ENCODE measurements at places on chromosomes 13 and 19. TPM values are rescaled to one million over a fixed set of nuclear protein-coding genes. Genes with fewer than 3 reads are reported as not detected.

DNA sequence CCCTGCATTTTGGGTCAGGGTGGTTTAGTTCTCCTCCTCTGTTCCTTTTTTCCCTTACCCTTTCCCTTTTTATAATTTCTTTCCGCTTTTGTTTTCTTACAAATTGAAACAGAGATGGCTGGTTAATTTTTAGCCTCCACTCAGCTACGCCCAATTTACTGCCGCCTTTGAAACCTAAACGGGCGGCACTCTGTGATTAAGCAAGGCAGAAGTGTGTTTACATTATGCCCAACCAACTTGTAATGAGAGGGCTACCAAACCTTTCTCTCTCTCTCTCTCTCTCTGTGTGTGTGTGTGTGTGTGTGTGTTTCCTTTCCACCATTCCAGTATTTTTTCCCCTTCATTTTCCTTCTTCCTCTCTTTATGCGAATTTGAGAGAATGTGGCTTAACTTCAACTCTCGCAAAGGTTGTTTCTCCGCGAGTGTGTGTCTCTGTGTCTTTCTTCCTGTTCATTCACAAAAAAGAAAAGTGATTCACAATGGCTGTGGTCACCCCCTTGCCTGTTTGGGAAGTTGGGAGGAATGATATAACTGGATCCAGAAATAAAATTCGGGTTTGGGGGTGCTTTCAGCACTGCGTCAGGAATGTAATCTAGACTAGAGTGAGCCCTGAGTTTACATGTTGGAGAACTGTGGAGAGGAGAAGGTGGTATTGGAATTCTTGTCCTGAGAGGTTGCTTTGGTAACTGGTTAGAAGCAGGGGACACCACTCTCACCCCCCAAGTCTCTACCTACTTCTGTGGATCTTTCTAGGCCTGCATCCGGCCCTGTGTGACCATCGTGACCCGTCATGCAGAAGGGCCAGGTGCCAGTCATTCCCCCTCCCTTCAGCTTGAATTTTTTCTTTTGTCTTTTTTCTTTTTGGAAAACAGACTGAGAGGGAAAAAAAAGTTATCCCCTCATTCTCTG is 31.4 kb downstream of the NFIX start:
- H3K27ac ChIP-seq: peak overlapping the region; percentile 36
- H3K27me3 ChIP-seq: no peaks in the 10 kb centered on the region
- DNase-seq: no peak
- H3K4me1 ChIP-seq: peaks cover 58% of the 10 kb centered on the region
- H3K4me3 ChIP-seq: peak overlapping the region; percentile 18

DNA sequence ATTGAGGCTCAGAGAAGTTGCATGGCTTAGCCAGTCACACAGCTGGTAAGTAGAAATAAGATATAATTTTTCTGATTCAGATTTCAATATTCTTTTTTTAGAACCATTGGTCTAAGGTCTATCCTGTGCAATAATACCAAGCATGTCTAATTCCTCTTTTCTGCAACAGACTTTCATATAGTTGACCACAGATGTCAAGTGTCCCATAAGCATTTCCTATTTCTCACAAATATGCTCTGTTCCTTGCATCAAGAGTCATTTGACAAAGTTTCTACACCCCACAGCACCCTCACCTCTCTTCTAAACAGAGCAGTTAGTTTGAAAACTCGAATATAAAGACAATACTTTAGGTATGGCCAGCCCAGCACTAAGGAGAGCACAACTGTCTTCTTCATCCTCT is 26.8 kb upstream of the SACS start:
- no peak overlapping the region for H3K4me3 ChIP-seq
- no peak for DNase-seq
- no peaks in the 10 kb centered on the region for H3K36me3 ChIP-seq

DNA sequence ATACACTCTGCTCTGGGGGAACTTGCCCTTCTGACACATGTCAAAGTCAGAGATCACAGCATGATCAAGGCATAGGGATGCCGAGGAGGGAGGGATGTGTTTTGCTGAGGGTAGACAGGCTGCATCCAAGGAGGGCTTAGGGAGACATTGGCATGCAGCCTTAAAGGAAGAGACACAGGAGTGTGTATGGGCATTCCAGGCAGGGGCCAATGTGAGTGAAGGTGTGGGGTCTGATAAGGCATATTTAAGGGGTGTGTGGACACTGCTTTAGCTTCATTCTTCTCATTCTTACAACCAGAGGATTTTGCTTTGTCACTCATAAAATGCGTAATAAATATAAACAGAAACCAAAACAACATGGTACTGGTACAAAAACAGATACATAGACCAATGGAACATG is 193.4 kb downstream of the RGCC start:
- H3K4me3 ChIP-seq: no peak overlapping the region
- no peaks in the 10 kb centered on the region for H3K27me3 ChIP-seq
- no peaks in the 10 kb centered on the region for H3K36me3 ChIP-seq

DNA sequence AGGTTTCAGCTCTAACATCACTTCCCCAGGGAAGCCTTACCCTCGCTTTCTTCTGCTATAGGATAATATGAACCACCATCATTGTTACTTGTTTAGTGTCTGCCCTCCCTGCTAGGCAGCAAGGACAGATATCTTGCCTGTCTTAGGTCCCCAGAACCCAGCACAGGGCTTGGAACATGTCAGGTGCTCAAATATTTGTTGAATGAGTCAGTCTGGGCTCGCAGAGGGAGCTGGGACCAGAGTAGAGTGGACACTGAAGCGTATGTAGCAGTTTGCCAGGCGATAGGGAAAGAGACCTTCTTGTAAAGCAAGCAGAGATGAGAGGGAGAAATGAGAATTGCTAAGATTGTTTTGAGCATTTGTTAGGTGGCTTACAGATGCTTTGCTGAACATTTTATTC is 11.7 kb downstream of the BCKDHA start:
- H3K4me1 ChIP-seq: peaks cover 9% of the 10 kb centered on the region
- H3K4me3 ChIP-seq: no peak overlapping the region
- no peak for DNase-seq
- peak overlapping the region; percentile 64 for H3K27ac ChIP-seq
- no peaks in the 10 kb centered on the region for H3K27me3 ChIP-seq

GRCh38 chr13:79812070-79812850 is 331.3 kb downstream of the NDFIP2 start:
- no peak overlapping the region for H3K27ac ChIP-seq
- DNase-seq: no peak
- H3K4me1 ChIP-seq: no peaks in the 10 kb centered on the region
- H3K36me3 ChIP-seq: no peaks in the 10 kb centered on the region
- no peaks in the 10 kb centered on the region for H3K27me3 ChIP-seq

DNA sequence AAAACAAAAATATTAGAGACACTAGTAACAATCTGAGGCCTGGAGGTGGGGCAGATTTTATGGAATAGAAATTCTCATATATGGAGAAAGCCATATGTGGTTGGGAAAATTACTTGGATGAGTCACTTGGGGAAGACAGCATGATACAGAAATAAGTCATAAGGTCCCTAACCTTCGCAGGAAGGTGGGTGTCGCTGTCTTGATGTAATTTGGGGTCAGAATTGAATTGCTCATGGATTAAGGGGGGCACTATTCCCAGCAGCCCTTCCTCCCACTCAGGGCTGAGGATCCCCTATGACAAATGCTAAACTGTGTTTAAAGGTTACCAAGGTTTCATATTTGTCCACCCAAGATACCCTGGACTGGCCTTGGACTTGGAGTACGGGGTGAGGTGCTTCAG is 5.0 kb downstream of the RDH8 start:
- no peak for DNase-seq
- H3K4me1 ChIP-seq: peaks cover 8% of the 10 kb centered on the region
- H3K4me3 ChIP-seq: no peak overlapping the region
- no peaks in the 10 kb centered on the region for H3K36me3 ChIP-seq

GRCh38 chr19:10836479-10837330 is 693 bp upstream of the TMED1 start:
- H3K4me1 ChIP-seq: peaks cover 14% of the 10 kb centered on the region
- no peak for DNase-seq
- no peaks in the 10 kb centered on the region for H3K27me3 ChIP-seq
- H3K36me3 ChIP-seq: peaks cover 16% of the 10 kb centered on the region
- H3K4me3 ChIP-seq: peak overlapping the region; percentile 69
- H3K27ac ChIP-seq: peak overlapping the region; percentile 99

- H3K36me3 ChIP-seq: no peaks in the 10 kb centered on the region
- no peak overlapping the region for H3K27ac ChIP-seq
- H3K27me3 ChIP-seq: no peaks in the 10 kb centered on the region
- H3K4me1 ChIP-seq: no peaks in the 10 kb centered on the region
- H3K4me3 ChIP-seq: no peak overlapping the region
These were observed 9.1 kb downstream of the SPINT2 start for GRCh38 chr19:38273499-38273898.

DNA sequence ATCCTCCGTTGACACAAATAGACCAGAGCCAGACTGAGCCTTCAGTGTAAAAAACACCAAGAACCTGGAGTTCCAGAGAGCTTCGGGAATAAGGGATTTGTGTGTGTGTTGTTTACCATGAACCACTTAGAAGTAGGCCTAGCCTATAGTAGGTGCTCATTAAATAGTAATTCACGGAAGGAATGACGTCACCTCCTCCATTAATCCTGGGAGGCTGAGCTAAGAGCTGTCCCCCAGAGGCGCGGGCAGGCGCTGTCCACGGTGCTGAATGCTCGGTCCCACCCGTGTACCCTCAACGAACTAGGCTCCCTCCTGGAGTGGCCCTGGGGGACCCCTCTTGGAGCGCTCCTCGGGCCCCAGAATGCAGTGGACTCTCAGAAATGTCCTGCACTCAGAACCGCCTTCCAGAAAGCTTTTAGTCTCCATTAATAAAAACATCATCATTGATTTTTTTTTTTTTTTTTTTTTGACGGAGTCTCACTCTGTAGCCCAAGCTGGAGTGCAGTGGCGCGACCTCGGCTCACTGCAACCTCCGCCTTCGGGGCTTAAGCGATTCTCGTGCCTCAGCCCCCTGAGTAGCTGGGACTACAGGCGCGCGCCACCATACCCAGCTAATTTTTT is 6.5 kb downstream of the UNC13A start:
- H3K4me1 ChIP-seq: peaks cover 5% of the 10 kb centered on the region
- H3K4me3 ChIP-seq: no peak overlapping the region
- no peaks in the 10 kb centered on the region for H3K36me3 ChIP-seq
- no peak overlapping the region for H3K27ac ChIP-seq
- peak; percentile 49 for DNase-seq

DNA sequence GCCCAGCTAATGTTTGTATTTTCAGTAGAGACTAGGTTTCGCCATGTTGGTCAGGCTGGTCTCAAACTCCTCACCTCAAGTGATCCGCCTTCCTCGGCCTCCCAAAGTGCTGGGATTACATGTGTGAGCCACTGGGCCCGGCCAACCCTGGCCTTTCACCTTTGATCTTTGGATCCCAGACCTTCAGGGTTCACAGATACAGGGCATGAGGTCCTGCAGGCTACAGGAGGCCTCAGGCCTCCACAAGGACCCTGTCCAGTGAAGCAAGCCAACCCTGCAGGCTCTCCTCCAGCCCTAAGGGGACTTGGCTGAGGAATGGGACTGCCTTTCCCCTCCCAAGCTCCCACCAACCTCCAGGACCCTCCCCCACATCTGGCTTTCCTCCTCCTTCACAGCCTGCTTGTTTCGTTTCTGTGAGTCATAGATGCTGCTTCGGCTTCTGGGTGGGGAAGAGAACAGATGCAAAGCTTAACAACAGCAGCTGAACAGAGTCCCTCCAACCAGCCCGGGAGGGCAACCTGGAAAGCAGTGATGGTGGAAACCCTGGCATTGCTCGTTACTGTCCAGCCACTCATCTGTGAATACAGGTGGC is 11.8 kb downstream of the ARHGEF18 start:
- no peaks in the 10 kb centered on the region for H3K27me3 ChIP-seq
- no peak for DNase-seq

DNA sequence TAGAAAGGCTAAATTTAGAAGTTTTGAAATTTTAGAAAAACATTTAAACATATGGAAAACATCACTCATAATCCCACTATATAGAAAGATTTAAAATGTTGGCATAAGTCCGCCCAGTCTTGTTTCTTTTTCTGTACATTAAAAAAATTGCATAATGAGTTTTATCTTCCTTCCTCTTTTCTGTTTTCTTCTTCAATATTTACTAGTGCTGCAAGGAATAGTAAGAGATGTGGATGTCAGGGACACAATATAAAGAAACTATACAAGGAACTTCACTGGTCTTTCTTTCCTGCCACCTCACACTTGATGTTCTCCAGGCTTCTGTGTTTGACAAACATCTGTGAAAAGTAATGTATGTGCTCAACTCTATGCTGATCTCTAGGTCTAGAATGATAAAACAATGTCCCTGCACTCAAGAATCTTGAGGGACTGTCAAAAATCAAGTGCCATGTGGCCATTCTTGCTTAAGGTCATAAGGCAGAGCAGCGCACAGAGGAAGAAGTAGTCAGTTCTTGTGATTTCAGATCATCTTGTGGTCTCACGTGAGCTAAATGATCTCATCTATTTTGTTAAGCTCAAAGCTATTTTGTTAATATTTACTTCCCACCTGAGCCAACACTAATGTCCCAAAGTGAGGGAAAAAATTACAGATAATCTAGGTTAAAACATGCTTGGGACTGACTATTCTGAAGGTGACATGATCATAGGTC is 186.9 kb upstream of the OBI1 start:
- no peak overlapping the region for H3K27ac ChIP-seq
- H3K27me3 ChIP-seq: no peaks in the 10 kb centered on the region
- H3K36me3 ChIP-seq: no peaks in the 10 kb centered on the region
- no peak overlapping the region for H3K4me3 ChIP-seq
- H3K4me1 ChIP-seq: no peaks in the 10 kb centered on the region

DNA sequence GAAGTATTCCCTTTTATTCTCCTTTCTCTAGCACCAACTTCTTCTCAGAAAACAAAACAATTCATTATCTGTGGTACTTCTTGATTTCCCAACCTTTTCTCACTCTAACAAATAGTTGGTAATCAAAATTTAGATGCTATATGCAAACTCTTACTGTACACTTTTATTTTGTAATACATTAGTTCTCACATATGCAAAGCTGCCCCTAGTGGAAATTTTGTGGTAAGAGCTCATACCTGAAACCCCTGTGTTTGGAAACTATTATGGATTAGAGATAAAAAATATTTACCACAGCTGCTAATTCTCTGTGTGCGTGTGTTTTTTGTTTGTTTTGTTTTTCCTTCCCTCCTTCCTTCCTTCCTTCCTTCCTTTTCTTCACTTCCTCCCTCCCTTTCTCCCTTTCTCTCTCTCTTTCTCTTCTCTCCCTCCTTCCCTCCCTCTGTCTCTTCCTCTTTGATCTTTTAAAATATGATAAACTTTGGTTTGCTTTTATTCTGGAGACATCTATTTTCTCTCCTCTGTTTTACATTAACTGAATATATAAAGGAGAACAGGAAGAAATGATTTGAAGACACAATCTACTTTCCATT is 537.4 kb downstream of the SLITRK6 start:
- H3K27ac ChIP-seq: no peak overlapping the region
- DNase-seq: no peak
- no peaks in the 10 kb centered on the region for H3K36me3 ChIP-seq

Gene CASP14
- not detected for total RNA-seq

Gene APOC4
- total RNA-seq: 1.0 TPM

Gene CPB2
- total RNA-seq: 997 TPM

Gene CYP4F2
- 7.7 TPM for total RNA-seq

Gene LILRB2
- total RNA-seq: 4.6 TPM

Gene PSG11
- total RNA-seq: not detected

Gene DLL3
- not detected for total RNA-seq

Gene C1QTNF9B
- total RNA-seq: 0.08 TPM

Gene ATCAY
- total RNA-seq: not detected

Gene CYP2B6
- 13.0 TPM for total RNA-seq

Gene ZNF439
- total RNA-seq: 2.4 TPM
